ENCODE measurements at places on chromosomes 4 and X.

- DNase-seq, result no peak
Observed at GRCh38 chr4:56218230-56218895, 168.9 kb downstream of the AASDH start.

DNA sequence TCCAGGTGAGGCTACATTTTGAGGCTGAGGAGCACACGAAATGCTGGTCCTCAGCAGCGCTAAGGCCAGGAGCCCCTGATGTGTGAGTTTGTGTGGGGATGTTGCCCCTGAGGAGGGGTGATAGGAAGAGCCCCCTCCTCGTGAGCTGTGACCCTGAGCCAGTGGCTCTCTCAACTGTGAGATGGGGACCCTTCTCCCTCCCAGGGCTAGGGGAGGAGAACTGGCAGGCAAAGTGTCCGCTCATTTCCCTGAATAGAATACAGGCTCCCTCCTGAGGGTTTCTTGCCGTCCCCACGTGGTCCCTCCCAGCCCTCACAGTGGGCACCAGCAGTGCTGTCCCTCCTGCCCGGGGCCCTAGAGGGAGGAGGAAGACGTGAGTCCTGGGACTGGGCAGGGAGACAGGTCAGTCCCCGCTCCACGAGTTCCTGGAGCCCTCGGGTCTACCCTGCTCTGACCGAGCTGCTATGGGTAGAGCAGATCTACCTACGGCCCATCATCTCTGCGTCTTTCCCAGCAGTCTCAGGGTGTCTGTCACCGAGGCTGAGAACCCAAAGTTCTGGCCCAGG is 21.0 kb upstream of the TBC1D14 start:
- no peak for DNase-seq

GRCh38 chrX:132657876-132658275 is 169.0 kb upstream of the MBNL3 start:
- DNase-seq, result no peak

- DNase-seq, result no peak
Observed at GRCh38 chrX:150683536-150684146, 9.6 kb upstream of the MTMR1 start.

DNA sequence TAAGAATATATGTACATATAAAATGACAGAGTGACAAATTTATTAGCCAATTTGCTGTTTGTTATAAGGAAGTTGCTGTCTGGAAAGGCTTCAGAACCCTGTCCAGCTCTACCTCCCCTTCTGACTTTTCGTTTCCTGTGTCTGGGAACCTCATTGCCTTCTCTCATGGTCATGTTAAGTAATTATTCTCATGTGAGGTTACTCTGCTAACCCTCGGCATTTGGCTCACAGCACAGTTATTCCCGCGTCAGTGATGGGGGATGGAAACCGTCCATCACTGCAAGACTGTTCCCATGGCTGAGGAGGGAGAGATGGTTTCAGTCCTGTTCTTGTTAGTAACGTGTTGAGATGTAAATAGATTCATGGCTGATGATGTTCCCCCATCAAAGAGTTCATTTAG is 11.9 kb downstream of the EDNRA start:
- no peak for DNase-seq

GRCh38 chr4:26533685-26534084 is 43.4 kb upstream of the CCKAR start:
- DNase-seq, result no peak

- DNase-seq, result no peak
Observed at GRCh38 chrX:72349190-72349589, 43.5 kb upstream of the CITED1 start.

GRCh38 chrX:108344216-108344615 is 94.0 kb downstream of the COL4A6 start:
- no peak for DNase-seq

GRCh38 chr4:147288512-147288911 is 192.4 kb upstream of the EDNRA start:
- DNase-seq, result no peak

GRCh38 chr4:158609116-158609515 is 62.6 kb downstream of the C4orf46 start:
- no peak for DNase-seq

Measured in upper lobe of left lung (tissue), 6 donors.